ENCODE measurements at places on chromosomes 2 and 18.
A peak's percentile ranks its signal among the peaks of the same experiment; 100 is the strongest.

DNA sequence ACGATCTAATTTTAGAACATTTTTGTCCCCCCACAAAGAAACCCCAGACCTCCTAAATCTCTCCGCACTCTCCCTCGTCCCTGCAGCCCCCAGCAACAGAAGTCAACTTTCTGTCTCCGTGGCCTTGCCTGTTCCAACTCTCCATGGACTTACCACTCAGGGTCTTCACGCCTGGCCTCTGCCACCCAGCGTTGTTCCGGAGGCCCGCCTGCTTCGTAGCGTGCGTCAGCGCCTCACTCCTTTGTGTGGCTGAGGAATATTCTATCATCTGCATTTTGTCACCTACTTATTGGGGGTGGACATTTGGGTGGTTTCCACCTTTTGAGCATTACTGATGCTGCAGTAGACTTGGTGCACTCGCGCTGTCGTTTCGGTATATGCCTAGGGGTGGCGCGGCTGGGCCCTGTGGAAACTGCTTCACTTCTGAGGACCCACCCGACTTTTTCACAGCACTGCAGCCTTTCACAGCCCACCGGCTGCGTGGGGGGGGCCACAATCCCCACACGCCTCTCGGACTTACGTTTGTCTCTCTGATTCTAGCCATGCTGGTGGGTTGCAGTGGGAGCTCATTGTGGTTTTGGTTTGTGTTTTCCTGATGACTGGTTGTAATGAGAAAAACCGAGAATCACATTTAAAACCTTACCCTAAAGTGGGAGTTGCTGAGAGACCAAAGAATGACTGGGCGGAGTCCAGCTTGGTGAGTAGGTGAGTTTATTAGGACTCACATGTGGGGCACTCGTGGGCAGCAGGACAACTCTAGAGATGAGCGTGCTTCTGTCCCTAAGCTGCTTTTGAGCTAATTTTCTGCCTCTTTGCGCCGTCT, 1.4 kb upstream of the HSBP1L1 start:
- no peak for DNase-seq

DNA sequence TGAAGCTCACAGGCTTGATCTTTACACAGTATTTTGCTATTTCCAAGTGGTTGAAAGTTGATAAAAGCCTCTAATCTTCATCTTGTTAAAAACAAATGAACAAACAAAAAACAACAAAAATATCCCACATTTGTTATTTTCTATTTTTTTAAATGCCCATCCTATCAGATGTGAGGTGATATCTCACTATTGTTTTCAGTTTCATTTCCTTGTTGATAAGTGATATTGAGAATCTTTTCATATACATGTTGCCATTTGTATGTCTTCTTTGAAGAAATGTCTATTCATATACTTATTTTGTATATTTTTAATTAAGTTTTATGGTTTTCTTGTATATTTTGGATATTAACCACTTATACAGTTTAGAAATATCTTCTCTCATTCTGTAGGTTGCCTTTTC, 175.8 kb downstream of the CALCRL start:
- no peak for DNase-seq

- no peak for DNase-seq
Measured at GRCh38 chr2:1672738-1673137, 71.6 kb downstream of the PXDN start.

- no peak for DNase-seq
Measured at GRCh38 chr2:31286230-31286629, 52.3 kb downstream of the EHD3 start.

DNA sequence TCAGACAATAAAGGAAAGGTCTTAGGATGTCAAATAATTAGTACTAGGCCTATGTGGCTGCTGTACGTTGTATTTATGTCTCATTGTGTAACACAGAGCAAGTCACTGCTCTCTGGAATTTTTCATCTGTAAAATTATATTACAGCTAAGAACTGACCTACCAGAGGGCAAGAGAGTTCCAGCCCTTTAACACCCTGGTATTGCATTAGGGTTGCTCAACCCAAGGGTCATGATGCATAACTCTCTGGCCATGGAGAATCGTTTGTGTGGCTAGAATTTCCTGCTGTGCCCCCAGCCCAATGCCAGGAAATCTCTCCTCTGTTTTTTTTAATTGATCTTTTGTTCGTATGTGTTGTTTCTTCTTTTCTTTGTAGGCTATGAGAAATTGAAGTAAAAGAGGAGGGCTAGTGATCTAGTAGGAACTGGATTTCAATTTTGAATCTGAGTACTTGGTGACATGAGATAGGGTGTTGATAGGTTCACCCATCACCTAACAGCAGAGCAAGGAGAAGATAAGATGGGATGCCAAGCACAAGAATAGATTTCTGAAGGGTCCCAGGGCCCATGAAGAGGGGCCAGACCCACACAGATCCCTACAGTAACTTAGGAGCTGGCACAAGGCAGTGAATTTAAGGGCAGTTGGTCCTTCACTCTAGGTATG, 571.2 kb upstream of the TNP1 start:
- DNase-seq = no peak

DNA sequence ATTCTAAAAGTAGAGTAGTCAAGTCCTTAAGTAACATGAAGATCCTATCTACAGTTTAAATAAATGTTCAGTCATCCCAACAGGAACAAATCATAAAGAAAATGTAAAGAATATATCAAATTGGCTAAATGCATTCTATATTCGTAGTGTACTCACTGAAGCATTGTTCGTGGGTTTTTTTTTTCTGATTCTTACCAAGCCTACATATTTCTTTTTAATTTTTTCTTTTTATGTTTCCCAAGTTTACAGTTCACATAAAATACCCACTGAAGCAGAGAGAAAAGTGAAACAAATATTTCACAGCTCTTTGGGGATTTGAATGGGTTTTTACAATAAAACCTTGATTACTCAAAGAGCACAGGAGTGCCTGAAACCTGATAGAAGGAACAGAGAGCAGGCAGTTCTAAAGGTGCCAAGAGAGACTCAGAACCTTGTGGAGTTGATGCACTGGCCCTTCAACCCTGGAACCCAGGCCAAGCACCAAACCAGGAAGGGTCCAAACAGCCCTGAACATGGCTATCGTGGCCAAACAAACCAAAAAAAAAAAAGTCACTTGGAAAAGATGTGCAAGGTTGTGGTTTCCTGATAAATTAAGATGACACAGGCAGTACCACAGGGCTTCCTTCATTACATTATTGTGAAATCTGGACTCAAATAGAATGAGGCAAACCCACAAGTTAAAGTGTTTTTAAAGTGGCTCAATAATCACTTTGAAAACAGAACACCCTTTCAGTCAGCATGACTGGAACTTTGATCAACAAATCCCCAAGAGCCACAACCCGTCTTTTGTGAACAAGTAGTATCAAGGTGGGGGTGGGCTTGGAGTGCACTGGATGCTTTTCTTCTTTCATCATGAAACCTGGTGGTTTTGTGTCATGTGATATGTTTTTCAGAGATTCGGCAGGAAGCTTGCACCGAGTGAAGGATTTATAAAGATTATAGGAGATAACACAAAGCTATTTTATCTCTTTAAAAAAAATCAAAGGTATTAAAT, 245.0 kb upstream of the FN1 start:
- no peak for DNase-seq

- no peak for DNase-seq
Measured at GRCh38 chr2:153912798-153913396, 41.2 kb downstream of the GALNT13 start.

GRCh38 chr18:54774981-54775665, 53.2 kb upstream of the RAB27B start:
- no peak for DNase-seq

DNA sequence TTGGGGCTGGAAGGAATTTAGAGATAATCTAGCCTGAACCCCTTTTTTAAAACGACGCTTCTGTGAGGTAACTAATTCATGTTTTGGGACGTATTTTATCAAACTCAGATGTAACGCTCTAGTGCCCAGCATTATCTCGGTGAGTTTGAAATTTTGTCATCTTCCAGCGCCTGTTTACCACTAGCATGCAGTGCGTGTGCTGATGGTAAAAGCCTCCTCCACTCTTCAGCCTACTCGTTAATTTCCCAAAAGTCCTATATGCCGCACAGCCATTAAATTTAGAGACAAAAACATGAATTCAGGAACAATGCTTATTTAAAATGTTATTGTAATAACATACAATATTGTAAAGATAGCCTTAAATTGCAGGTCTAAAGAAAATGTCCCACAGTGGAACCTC, 2.8 kb downstream of the ZCCHC2 start:
- DNase-seq = no peak

GRCh38 chr2:43327119-43327518, 100.7 kb upstream of the ZFP36L2 start:
- DNase-seq = no peak

- no peak for DNase-seq
Measured at GRCh38 chr2:64283641-64284361, 139.6 kb upstream of the PELI1 start.

- peak; percentile 95 for DNase-seq
Measured at GRCh38 chr2:10122500-10123280, at the start of gene RRM2. Gene RRM2 (plus strand): TSS chr2:10122739. CDS start chr2:10122799, 60 bp downstream.

GRCh38 chr2:173436088-173436487, 81.4 kb downstream of the CDCA7 start:
- no peak for DNase-seq

GRCh38 chr2:58447586-58447985, 206.5 kb upstream of the FANCL start:
- no peak for DNase-seq

DNA sequence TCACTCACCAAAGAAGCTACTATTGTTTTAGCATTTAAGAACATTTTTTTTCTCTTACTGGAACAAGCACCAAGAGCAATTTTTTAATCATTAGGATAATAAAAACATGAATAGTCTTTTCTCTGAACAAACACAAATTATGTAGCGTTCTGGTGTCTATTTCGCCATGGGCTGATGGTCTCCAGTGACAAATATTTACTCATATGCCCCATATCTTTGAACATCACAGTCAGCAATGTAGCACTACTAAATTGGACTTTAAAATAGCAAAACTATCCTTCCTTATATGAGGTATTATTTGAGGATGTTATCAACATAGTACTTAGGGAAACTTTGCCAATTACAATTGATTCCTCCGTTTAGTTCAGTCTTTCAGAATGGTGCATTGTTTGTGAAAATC, 1326.0 kb upstream of the ZEB2 start:
- DNase-seq = no peak

DNA sequence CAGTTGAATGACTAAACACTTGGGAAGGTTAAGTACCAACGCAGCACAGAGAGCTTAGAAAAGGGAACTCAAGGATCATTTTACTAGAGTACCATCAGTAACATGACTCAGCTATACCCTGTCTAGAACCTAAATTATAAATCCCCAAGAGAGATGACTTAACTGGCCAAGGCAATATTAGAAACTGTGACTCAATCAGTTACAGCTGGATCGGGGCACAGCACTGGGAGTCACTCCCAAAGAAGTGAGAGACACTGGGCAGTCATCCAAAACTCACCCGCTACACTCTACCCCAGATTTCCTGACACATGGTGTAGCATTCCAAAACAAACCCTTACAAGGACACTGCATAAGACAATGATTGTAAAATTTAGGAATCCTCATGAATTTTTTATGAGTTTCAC, 17.7 kb downstream of the IWS1 start:
- DNase-seq = peak; percentile 78

DNA sequence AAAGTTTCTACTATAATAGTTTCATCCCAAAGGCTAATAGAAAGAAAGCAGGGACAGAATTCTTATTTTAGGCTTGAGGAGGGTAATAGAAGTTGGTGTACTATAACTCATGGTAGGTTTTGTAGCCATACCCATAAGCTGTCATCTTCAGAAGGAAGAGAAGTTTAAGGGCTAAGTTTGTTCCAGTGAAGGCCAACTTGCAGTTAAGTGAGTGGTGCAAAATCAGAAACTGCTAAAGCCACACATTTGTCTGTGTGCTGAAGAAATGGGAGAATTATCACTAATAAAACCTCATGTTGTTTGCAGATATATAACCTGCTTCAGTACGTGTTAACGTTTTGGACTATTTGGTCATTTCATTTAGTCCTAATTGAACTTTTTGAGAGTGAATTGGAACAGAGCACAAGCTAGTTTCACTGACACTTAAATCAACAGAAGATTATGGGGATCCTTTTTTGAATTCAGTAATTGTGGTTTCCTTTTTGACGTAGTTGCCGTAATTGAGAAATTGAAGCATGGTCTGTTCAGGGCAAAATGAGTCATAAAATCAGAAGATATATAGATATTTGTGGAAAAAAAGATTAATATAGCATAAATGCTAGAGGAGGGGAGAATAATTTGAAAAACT, 69.1 kb downstream of the PHLPP1 start:
- no peak for DNase-seq

DNA sequence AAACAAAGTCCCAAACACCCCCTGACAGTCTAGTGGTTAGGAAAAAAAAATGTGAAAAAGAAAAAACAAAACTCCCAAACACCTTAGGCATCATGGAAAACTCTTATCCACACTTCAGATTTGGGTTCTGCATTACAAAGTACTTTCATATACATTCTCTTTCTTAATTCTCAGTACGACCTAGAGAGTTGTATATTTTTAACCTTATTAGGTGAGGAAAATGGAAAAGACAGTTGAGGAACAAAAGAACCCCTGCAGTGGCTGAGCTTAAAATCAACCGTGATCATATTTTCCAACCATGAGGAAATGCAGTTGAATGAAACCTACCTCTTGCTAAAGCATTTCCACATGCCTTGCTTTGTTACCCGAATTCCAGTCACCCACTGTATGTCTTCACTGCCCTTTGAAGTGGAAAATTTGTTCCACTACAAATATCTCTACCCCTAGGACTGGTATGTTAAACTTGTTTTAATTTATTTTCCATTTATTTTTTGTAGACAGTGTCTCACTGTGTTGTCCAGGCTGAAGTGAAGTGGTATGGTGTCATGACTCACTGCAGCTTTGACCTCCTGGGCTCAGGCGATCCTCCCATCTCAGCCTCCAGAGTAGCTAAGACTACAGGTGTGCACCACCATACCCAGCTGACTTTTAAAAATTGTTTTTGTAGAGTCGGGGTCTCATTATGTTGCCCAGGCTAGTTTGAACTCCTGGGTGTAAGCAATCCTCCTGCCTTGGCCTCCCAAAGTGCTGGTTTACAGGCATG, 56.9 kb upstream of the LPIN2 start:
- DNase-seq = no peak

DNA sequence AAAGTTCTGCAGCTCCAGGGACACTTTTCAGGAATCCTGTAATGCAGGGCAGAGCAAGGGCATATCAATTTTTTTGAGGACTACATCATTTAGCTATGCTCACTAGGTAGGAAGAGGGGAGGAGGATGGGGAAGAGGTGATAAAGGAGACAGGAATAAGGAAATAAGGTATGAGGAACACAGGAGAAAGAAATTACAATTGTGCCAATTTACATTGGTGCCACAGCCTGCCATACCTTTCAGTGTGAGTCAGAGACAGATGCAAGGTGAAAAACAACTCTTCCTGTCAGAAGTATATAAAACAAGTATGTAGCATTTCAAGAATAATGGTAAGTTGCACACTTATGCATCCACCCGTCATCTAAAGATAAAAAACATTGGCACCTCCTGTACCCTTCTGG, 5.4 kb upstream of the MRPS9 start:
- no peak for DNase-seq

GRCh38 chr18:79453816-79454735, 58.3 kb downstream of the NFATC1 start:
- DNase-seq = no peak

Measured in cardiac septum (tissue), 1 donor.